CD14-positive monocyte (primary cell): ENCODE measurements at places on chromosomes 3 and 15. TPM values are rescaled to one million over a fixed set of nuclear protein-coding genes. Genes with fewer than 3 reads are reported as not detected.

GRCh38 chr15:77179541-77179998 lies 108.7 kb upstream of the TSPAN3 start:
- peak; percentile 5 for DNase-seq

- no peak for DNase-seq
Observed at GRCh38 chr3:192299921-192300320, 427.4 kb downstream of the FGF12 start.

GRCh38 chr15:76151599-76151974 lies 91.8 kb downstream of the TMEM266 start:
- no peak for DNase-seq

DNA sequence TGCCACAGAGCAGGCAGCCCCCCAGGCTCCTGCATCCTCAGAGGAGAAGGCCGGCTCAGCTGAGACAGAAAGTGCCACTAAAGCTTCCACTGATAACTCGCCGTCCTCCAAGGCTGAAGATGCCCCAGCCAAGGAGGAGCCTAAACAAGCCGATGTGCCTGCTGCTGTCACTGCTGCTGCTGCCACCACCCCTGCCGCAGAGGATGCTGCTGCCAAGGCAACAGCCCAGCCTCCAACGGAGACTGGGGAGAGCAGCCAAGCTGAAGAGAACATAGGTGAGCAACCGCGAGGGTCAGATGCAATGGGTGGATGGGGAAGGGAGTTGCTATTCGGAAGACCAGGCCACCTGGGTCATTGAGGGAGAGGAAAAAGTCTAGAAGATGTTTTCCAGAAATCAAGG lies 53.0 kb downstream of the GAP43 start:
- no peak for DNase-seq

GRCh38 chr15:28896951-28897350 lies 11.2 kb downstream of the APBA2 start:
- DNase-seq, result no peak

GRCh38 chr3:175316799-175317198 lies 457.7 kb downstream of the NAALADL2 start:
- no peak for DNase-seq

Gene BLM
- polyA plus RNA-seq, result 0.52 and 1.2 TPM in 2 replicates
